AG20443 (cell line): ENCODE measurements at places on chromosomes 7 and 10.

- DNase-seq: no peak
Observed at GRCh38 chr10:1573334-1573969, 163.9 kb downstream of the ADARB2 start.

- no peak for DNase-seq
Observed at GRCh38 chr10:94443549-94443948, 41.2 kb downstream of the TBC1D12 start.

GRCh38 chr7:117247809-117248208 is 75.0 kb downstream of the WNT2 start:
- DNase-seq: no peak

GRCh38 chr7:152076940-152077933 is 51.8 kb downstream of the GALNT11 start:
- no peak for DNase-seq
